ENCODE measurements at places on chromosomes 7 and 10.

- DNase-seq: no peak
Observed at GRCh38 chr10:69729326-69730048, 72.2 kb upstream of the COL13A1 start.

DNA sequence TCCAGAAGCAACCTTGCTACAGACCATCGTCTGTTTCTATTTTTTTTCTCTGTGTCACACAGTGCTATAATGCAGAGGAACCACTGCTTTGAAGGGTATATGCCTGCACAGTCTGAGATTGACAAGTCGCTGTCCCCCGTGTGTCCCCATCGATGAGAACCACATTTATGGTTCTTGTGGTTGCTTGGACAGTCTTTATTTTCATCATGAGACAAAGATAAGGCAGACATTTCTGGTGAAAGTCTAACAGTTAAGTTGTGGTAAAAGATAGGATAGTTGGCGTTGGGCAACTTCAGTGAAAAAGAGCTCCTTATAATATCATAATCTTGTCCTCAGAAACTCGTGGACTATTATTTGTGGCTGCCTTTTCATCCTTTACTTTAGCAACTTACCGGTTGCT is 6.3 kb upstream of the AKR1E2 start:
- no peak for DNase-seq

GRCh38 chr10:132310701-132311337 is 3.1 kb upstream of the STK32C start:
- no peak for DNase-seq

- no peak for DNase-seq
Observed at GRCh38 chr7:133310232-133310862, 57.5 kb downstream of the EXOC4 start.

GRCh38 chr7:66202441-66202840 is 2.7 kb upstream of the TPST1 start:
- DNase-seq: no peak

DNA sequence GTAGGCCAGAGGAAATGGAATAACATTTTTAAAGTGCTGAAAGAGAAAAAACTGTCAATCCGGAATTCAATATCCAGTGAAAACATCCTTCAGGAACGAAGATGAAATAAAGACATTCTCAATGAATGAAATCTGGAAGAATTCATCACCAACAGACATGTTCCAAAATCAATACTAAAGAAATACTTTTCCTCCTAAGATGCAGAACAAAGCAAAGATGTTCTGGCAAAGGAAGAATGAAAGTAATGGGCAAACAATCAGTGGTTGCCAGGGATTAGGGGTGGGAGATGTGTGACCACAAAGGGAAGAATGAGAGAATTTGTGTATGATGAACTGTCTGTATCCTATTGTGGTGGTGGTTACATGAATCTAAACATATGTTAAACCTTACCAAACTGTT is 52.8 kb upstream of the EEPD1 start:
- DNase-seq: no peak

DNA sequence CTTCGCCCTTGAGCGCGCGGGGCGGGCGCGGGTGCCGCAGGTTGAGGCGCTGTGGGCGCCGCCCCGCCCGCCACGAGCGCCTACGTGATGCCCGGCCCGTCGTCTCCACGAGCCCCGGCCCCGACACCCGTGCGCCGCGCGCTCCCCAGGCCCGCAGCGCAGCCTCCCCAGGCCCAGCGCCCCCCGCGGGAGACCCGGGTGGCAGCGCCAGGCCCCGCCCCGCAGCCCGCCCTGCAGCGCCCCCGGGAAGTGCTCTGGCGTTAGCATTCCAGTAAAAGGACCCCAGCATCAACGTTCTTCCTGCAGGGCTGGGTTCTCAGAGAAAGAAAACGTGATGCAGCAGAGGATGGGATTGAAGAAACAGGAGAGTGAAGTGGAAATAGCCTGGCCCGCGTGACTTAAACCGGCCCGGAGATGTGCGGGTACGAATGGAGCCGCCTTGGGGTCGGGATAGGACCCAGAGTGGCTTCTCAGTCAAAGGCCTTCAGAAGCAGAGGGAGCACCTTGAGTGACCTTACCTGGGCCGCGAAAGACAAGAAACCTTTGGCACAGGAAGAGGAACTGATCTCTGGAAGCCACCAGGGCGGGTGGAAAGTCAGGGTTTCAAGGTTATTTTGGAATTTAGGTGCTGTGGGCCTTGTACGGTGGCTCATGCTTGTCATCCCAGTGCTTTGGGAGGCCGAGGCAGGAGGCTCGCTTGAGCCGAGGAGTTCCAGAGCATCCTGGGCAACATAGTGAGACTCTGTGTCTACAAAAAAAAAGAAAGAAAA is 1.8 kb downstream of the PFKP start:
- DNase-seq: peak; percentile 24

GRCh38 chr10:101132636-101133473 is 1.8 kb downstream of the TLX1 start:
- no peak for DNase-seq

DNA sequence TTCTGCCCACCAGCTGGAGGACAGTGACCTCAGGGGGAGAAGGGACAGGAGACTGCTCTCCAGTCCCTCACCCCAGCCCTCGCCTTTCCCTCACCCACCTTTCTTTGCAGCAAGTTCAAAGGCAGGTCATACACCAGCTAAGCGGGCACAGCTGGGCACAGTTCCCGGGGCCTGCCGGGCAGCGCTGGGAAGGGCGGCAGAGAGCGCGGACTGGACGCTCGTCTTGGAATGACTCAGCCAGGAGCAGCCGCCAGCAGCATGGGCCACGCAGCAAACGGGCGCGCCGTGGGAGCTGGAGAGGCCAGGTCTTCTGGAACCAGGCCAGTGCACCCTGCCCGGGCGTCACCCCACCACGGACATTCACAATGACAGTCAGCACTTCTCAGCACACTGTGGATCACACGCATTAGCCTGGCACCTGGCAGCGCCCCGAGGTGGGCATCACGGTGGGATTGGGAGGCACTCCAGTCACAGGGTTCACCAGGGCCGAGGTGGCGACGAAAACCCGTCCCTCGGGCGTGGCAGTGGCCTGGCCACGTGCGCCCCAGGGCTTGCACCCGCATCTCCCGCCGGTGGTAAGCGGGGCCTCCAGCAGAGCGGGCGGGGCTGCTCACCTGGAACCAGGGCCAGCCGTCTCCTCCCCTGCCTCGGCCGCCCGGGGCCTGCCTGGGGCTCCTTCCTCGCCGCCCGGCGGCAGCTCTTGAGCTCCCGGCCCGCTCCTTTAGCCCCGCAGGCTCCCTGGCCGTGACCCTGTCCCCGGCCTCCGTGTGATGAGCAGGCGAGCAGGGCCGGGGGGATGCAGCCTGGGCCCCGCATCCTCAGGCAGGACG is 29.0 kb upstream of the WDFY4 start:
- DNase-seq: no peak

- DNase-seq: peak; percentile 8
Observed at GRCh38 chr10:32149252-32149955, 93.2 kb upstream of the KIF5B start.

GRCh38 chr7:113109718-113110117 is 8.6 kb downstream of the SMIM30 start:
- DNase-seq: no peak

DNA sequence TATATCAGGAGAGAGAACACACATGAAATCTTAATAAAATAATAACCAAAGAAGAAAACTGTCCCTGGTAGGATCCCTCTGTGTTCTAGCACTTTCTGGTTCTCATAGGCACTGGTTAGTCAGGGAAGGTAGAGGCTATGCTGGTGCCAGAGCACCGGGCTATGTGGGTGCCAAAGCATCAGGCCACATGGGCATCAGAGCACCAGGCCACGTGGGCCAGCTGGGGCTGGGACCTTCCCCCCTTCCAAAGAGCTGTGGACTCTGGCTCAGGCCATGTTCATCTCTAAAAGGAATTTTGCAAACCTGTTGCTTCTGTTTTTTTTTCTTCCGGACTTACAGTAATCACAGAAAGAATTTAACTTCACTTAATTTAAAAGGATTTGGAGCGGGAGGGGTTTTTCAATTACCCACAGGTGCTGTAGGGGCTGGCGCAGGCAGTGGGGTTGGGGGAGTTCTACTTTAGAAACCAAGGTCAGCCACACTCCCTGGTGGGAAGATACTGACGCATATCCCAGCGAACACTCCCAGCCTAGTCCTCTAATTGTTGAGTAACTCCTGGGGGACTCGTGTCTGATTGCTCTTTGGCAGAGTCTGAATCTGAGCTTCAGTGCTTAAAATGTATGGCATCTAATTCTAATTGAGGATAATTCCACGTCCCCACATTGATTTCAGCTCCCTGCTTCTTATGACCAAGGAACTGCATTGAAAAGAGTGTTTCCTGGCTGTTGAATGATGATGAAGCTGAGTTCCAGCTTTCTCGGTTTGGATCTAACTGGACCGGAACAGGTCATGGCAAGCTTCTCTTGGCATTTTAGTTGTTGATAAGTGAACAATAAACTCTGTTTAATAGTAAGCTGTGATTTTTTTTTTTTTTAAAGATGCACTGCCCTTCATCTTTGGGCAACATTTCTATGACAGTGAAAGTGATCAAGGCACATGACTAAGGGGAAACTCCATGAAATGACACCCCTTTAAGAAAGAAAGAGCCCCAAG is 110.7 kb upstream of the FZD8 start:
- DNase-seq: no peak

GRCh38 chr7:71612911-71613310 is 481.0 kb downstream of the GALNT17 start:
- DNase-seq: no peak

DNA sequence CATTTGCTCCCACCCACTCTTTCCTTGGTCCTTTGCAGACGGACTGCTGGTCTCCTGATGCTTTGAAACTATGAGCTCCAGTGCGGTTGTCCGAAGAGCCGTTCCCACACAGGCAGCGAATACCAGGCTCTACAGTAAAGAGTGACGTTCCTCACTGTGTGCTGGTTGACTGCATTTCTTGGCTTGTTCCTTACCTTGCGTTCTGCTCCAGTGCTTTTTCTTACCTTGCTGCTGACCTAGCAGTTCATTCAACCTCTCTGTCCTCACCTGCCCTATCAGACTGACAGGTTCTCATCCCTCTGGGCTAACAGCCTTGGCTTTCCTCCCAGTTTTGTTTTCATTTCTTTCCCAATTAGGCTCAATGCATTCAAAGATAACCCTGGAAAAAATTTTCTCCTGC is 214.8 kb downstream of the TMEM178B start:
- DNase-seq: no peak

- no peak for DNase-seq
Observed at GRCh38 chr10:12980102-12980661, 21.3 kb downstream of the CCDC3 start.

- DNase-seq: peak; percentile 59
Observed at GRCh38 chr7:28093623-28094232, 86.9 kb downstream of the JAZF1 start.

GRCh38 chr10:3848005-3848774 is 63.2 kb upstream of the KLF6 start:
- no peak for DNase-seq

- no peak for DNase-seq
Observed at GRCh38 chr10:15113766-15114165, 16.6 kb downstream of the RPP38 start.

GRCh38 chr10:122655524-122656307 is 43.9 kb downstream of the C10orf120 start:
- DNase-seq: no peak

DNA sequence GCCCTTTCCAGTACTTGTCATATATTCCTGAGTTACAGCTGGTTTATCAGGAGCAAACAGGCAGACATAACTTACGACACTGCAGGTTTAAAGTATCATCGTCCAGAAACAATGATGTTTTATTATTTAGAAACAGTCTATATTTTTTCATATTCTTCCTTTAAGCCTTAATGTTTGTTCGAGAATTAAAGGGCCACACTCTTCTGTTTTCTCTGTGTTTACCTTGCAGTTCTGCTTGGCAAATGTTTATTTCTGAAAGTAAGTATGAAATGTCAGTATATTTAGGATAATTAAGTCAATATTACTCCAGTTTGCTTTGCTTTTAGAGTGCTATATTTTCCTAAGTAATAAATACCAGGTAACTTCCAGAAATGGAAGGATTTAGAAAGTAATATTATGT is 115.1 kb downstream of the VTI1A start:
- no peak for DNase-seq

DNA sequence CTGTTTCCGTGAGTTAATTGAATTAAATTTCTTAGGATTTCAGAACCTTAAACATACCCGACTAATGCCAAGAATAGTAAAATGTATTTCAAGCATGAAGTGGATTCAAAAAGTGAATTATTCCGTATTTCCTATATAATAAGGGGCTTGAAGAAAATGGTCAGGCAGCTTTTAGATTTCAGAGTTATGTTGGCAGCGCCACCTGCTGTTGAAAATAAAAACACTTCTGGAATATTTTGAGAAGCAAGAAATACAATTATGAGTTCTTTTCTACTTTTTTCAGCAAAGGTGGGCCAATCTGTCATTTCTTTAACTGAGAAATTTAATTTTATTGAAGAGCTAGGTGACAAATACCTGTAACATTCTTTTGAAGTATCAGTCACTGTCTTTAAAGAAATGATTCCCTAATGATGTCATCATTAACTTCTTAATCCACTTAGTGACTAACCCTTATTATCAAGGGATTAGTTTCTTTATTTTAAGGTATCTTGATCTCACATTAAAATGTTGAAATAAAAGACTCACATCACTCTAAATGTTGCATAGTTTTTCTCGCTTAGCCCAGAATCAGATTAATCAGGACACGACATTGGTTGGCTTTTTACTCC is 36.6 kb upstream of the AGR3 start:
- no peak for DNase-seq

- DNase-seq: no peak
Observed at GRCh38 chr7:93690021-93690420, 115.5 kb upstream of the CALCR start.

GRCh38 chr7:28705350-28705749 is 252.8 kb downstream of the TRIL start:
- no peak for DNase-seq
